Cerebellar cortex (tissue), 1 donor: ENCODE measurements at places on chromosomes 6 and 20.

DNA sequence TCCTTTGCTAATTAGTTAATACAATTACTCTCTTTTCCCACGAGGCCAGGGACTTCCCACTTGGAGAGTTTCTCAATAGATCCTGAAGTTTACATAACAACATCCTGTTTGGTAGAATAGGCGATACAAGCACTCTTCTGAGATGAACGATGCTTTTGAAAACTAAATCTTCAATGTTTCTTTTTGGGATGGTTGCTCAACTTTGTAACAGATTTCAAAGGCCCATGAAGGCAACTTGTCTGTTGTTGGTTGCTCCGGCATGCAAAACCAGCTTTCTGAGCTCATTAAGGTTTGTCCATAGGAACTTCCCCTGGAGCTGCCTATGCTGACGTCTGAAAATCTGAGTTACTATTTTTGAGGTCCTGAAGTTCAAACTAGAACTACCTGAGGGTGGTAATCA is 25.9 kb upstream of the ROS1 start:
- no peak for DNase-seq

DNA sequence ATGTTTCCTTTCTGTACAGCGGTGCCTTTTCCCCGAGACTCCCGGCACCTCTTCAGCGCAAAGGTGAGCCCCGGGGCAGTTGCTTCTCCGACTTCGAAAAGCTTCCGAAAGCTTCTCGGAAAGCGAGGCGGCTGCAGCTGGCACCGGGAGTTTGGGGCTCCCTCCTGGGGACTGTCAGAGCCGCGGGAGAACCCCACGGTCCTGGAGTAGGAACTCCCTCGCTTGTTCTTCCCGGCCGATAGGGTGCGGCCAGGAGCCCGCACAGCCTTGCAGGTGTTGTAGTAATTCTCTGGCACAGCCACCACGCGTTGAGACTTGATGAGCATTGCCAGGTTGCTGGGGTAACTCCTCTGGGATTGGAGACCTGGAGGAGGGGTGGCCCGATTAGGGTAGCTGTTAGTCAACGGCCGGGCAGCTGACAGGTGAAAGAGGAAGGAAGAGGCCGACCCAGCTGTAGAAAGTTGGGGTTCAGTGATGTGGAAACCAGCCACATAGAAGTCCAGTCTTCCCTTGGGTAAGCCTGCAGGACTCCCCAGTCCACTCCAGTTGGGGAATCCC is 721 bp downstream of the KDM1B start:
- peak; percentile 57 for DNase-seq

- DNase-seq = no peak
These were observed 54.9 kb downstream of the PRR18 start for GRCh38 chr6:166253281-166253681.

GRCh38 chr6:151616600-151616999 is 122.8 kb downstream of the CCDC170 start:
- DNase-seq = no peak

GRCh38 chr6:125746731-125747588 is 2.5 kb upstream of the HEY2 start:
- DNase-seq = peak; percentile 76

- no peak for DNase-seq
These were observed 35.7 kb downstream of the GFRA4 start for GRCh38 chr20:3627476-3627875.

DNA sequence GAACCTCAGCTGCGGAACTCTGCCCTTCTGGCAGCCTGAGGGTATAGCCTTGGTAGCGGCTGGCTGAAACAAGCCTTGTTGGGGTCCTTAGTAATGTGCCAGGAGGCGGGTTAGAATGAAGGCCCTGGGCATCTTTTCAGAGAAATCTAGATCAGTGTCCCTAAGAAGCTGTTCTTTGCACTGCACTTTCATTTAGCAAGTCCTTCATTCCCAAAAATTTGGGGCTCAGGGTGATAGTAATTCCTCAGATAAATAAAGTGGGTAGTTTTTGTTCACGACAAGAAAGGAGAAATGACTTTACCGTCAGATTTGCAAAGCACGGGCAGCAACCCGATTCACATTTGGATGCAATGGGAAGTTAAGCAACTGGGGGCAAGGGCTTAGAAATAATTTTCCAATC is 3.2 kb downstream of the INSM1 start:
- no peak for DNase-seq

- peak; percentile 35 for DNase-seq
These were observed at the start of gene DLGAP4 for GRCh38 chr20:36305602-36306551. Gene DLGAP4 (plus strand): TSS chr20:36306339. CDS start chr20:36431718, 125,379 bp downstream.

- DNase-seq = no peak
These were observed 128.0 kb downstream of the RIN2 start for GRCh38 chr20:19885939-19886660.

DNA sequence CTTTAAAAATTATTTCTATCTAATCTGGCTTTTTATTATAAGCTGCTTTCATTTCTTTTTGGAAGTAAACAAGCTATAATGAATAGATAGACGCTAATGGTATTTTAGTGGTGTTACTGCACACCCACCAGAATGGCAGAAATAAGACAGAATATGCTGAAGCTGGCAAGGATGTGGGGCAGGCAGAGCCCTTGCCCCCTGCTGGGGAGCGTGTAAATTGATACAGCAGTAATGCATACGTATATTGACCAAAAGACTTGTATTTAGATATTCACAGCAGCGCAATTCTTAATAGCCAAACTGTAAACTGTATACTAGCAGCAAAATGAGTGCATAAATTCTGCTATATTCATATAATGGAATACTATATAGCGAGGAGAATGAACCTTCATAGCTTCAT is 35.3 kb downstream of the TMEM181 start:
- no peak for DNase-seq

- DNase-seq = no peak
These were observed 50.8 kb downstream of the METTL24 start for GRCh38 chr6:110307368-110307767.

- peak; percentile 45 for DNase-seq
These were observed 57.7 kb downstream of the FAM229B start for GRCh38 chr6:112145080-112145573.

DNA sequence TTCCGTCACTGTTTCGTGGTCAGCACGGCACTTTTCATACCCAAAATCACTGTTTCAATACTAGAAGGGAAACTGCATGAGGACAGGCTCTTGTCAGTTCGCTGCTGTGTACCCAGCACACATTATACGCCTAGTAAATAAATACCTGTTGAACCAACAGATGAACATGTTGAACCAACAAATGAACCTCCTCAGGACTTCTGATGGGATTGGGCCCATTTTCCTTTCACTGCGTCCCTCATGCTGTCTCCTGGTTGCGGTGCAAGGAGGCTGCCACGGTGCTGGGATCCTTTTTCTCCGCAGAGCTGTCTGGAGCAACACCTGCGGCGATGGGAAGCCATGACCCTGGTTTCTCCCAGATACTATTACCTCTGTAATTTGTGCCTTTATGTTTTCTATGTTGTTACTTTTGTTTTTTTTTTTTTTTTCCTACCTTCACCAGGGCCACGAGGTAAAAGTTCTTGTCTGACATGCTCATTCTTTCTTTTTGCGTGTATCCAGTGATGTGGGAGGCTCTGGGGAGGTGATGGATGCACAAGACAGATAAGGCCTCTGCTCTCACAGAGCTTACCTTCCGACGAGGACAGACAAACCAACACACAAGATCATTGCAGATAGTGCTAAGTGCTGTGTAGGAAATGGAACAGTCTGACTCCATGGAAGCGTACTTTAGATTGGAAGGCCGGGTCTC is 1.1 kb downstream of the VAPB start:
- no peak for DNase-seq

- DNase-seq = no peak
These were observed 260.0 kb downstream of the MMUT start for GRCh38 chr6:49202924-49203536.

DNA sequence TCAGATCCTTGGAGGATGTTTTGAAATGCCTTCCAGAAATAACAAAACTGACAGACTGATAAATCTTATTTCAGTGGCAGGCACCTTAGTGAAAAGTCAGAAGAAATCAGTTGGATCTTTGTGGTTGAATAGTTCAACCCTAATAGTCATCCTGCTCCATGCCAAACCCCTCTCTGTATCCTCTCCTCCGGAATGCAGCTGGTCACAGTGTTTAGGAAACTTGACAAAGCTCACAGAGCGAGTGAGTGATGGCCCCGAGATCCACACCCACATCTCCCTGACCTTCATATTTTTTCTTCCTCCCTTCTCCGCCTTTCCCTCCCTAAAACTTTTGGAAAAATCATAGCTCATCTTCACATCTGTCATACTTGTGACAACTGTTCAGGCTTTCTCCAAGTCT is 464.8 kb upstream of the CDH4 start:
- no peak for DNase-seq

- DNase-seq = no peak
These were observed 38.2 kb upstream of the IER3 start for GRCh38 chr6:30782425-30783014.

GRCh38 chr20:19937218-19937617 is 79.9 kb upstream of the NAA20 start:
- DNase-seq = no peak

DNA sequence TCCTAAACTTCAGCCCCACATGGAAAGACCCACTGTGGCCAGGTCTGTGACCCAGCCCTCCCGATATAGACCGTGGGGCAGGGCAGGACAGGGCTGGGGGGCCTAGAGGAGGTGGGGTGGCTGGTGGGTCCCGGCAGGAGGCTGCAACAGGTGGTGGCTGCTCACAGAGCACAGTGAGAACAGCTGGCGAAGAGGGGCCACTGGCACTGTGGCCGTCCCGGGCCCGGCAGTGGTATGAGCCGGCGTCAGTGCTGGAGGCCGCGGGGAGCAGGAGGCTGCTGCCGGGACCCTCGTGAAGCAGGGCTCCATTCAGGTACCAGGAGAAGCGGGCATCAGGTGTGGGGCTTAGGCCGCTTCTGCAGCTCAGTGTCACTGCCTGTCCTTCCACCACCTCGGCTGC is 13.4 kb downstream of the SIGLEC1 start:
- DNase-seq = no peak

- no peak for DNase-seq
These were observed 95.5 kb downstream of the KCNB1 start for GRCh38 chr20:49386848-49387580.

DNA sequence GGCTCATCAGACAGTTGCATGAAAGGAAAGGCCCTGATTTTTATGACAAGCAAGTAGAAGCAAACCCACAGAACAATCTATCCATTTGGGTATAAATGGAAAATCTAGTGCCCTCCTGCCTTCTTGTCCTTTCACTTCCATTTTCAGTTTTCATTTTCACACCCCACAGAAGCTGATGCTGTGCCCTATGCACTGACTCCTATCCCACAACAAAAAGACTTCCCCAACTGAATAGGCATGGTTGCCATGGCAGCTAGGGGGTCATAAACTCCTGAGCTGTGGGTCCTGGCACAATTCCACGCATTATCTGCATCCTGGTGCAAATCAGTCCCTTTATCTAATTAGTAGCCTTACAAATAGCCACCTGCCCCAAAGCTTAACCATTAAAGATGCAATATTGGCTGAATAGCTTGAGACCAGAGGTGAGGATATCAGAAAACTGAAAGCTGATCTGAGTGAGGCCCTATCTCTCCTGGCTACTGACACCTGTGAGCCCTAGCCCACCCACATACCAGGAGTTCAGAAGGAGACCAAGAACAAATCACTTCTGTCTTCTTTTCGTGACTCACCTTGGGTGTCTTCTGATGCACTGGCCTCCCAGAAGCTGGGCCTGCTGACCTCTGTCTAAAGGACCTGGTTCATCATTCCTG is 34.9 kb upstream of the HEY2 start:
- no peak for DNase-seq

DNA sequence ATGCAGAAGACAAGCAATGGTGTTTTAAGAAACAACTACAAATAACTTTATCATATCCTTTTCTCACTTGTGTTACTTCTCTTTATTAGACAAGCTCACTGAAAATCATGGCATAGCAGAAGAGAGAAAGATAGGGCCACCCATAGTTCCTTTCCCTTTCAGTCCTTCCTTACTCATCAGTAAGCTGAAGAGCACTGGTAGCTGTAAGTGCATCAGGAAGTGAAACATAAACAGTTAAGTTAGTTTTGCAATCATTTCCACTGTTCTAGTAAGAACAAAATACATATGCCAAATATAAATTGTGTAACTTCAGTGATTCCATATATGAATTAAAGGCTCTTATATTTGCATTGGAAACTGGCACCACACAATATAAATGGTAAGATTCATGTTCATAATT is 220.1 kb downstream of the HACE1 start:
- DNase-seq = no peak

DNA sequence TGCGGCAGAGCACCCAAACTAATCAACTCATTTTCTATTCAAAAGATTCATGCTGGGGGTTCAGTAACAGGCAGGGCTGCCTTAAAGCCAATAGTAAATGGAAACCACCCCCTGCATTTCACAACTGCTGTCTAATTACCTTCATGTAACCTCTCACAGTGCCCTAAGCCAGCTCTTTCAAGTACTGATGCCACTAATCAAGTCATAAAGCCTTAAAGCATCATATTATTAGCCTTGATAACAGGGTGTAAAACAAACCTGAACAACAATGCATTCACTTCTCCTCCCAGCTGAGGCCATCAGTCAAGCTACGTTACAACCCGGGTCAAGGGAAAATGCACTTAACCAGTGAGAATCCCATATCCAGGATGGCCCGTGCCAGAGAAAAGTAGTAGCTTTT is 33.0 kb downstream of the TRERF1 start:
- no peak for DNase-seq

- no peak for DNase-seq
These were observed 17.4 kb downstream of the HSPA12B start for GRCh38 chr20:3749689-3750531.

DNA sequence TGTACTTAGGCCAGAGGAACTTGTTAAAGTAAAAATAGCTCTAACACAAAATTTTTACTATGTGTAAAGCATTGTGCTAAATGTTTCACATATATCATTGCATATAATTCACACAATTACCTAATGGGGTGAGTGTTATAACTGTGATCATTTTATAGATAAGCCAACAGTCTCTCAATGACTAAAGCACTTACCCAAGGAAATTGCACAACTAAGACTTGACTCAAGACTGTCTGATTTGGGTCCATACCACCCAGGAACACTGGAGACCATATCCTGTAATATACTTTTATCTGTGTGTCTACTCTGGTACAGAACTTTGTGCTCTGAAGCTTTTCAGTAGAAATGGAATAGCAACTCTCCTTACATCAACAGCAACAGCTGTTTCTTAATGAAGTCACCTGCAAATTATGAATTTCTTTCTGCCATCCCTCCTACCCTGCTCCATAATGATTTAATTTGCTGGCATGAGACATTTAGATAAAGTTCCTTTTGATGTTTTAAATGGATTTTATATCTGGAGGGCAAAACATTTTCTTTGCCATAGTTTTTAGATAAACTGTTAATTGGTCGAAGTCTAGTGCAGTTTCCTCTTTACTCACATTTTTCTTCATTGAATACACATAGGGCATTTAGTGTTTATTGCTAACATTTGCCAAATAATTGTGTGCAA is 47.5 kb downstream of the TSPYL4 start:
- no peak for DNase-seq

GRCh38 chr6:3428247-3428646 is 28.6 kb downstream of the SLC22A23 start:
- DNase-seq = no peak

- no peak for DNase-seq
These were observed 22.4 kb downstream of the MAP7 start for GRCh38 chr6:136527831-136528230.

- no peak for DNase-seq
These were observed 329.8 kb downstream of the KIF16B start for GRCh38 chr20:16243470-16243869.

- no peak for DNase-seq
These were observed 42.4 kb upstream of the ECHDC1 start for GRCh38 chr6:127385668-127386430.

GRCh38 chr6:135144673-135145062 is 36.4 kb upstream of the MYB start:
- DNase-seq = no peak
